Bronchus fibroblast of lung (primary cell): ENCODE measurements at places on chromosomes 4 and X. TPM values are rescaled to one million over a fixed set of nuclear protein-coding genes. Genes with fewer than 3 reads are reported as not detected.

Gene LANCL3
- under 0.01 and 0.17 TPM in 2 replicates for total RNA-seq

Gene FHL1
- total RNA-seq = 36.4 and 41.5 TPM in 2 replicates

Gene SHOX
- not detected in 2 replicates for total RNA-seq

Gene ZNF141
- total RNA-seq = 3.9 and 4.7 TPM in 2 replicates

Gene TMEM144
- total RNA-seq = 1.2 and 1.5 TPM in 2 replicates

Gene MAGEB1
- total RNA-seq = not detected in 2 replicates

Gene CXCL11
- total RNA-seq = not detected in 2 replicates

Gene IL2
- total RNA-seq = not detected in 2 replicates

Gene HSFX2
- 0.50 TPM in 1 of 2 replicates, not detected in the other for total RNA-seq

Gene AMBN
- not detected in 2 replicates for total RNA-seq

Gene TSPAN6
- total RNA-seq = 17.4 and 20.0 TPM in 2 replicates

Gene FGFBP1
- not detected in 2 replicates for total RNA-seq

Gene FAM9C
- total RNA-seq = not detected in 2 replicates

Gene RPA4
- under 0.01 and 0.17 TPM in 2 replicates for total RNA-seq

Gene TMEM31
- not detected in 2 replicates for total RNA-seq

Gene CSAG3
- total RNA-seq = not detected in 2 replicates

Gene RASL11B
- total RNA-seq = 0.17 and 0.59 TPM in 2 replicates

Gene KDR
- 0.50 and 0.74 TPM in 2 replicates for total RNA-seq

Gene CXCL1
- total RNA-seq = 6.2 and 7.3 TPM in 2 replicates

Gene CHRDL1
- 0.45 and 0.67 TPM in 2 replicates for total RNA-seq

Gene STBD1
- total RNA-seq = 3.7 TPM in 2 replicates

Gene GATA1
- not detected in 2 replicates for total RNA-seq

Gene ABCD1
- total RNA-seq = 10.3 and 11.9 TPM in 2 replicates

Gene CPZ
- 0.50 and 0.74 TPM in 2 replicates for total RNA-seq

Gene RNF150
- total RNA-seq = 0.74 and 1.0 TPM in 2 replicates

Gene RPS6KA6
- total RNA-seq = 0.74 and 1.5 TPM in 2 replicates

Gene TKTL1
- not detected in 2 replicates for total RNA-seq

Gene GPRASP1
- 0.74 and 1.0 TPM in 2 replicates for total RNA-seq

Gene ARAF
- total RNA-seq = 32.8 and 33.0 TPM in 2 replicates

Gene BBS12
- total RNA-seq = 4.2 and 4.4 TPM in 2 replicates

Gene VGLL1
- total RNA-seq = not detected in 2 replicates

Gene PFKFB1
- total RNA-seq = 0.45 TPM in 1 of 2 replicates, not detected in the other

Gene PAGE2
- total RNA-seq = not detected in 2 replicates

Gene SPACA5
- total RNA-seq = not detected in 2 replicates

Gene GLUD2
- 0.15 and 0.34 TPM in 2 replicates for total RNA-seq

Gene ACE2
- total RNA-seq = not detected in 2 replicates

Gene PNMA6F
- total RNA-seq = not detected in 2 replicates

Gene CT45A10
- not detected in 2 replicates for total RNA-seq

Gene AKAP14
- total RNA-seq = not detected in 2 replicates

Gene GAGE10
- not detected in 2 replicates for total RNA-seq

Gene TRAM1L1
- 3.9 and 4.4 TPM in 2 replicates for total RNA-seq

Gene MUC7
- not detected in 2 replicates for total RNA-seq

Gene CABS1
- total RNA-seq = not detected in 2 replicates

Gene NRK
- total RNA-seq = 13.7 and 15.8 TPM in 2 replicates

Gene TASL
- not detected in 2 replicates for total RNA-seq

Gene MAGEB16
- total RNA-seq = not detected in 2 replicates

Gene DUSP21
- not detected in 2 replicates for total RNA-seq

Gene INTU
- 1.3 and 1.6 TPM in 2 replicates for total RNA-seq
